PC-9 (cell line): ENCODE measurements at places on chromosomes 16 and 17. TPM values are rescaled to one million over a fixed set of nuclear protein-coding genes. Genes with fewer than 3 reads are reported as not detected.

DNA sequence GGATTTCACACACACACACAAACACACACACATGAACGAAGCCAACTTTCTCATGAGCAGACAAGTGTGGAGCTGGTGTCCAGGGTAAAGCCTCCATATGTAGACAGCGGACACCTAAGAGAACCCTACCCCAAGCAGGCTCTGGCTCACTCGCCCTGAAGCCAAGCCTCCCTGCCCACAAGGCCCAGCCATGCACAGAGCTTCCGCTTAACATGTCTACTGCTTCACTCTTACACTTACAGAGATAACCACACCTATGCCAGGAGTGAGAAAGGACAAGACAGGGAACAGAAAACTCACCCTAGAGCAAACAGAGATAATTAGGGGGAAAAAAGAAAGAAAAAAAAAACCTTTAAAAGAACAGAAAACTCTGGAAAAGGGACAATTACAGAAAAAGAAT is 67.5 kb downstream of the CYTH1 start:
- no peak for DNase-seq

DNA sequence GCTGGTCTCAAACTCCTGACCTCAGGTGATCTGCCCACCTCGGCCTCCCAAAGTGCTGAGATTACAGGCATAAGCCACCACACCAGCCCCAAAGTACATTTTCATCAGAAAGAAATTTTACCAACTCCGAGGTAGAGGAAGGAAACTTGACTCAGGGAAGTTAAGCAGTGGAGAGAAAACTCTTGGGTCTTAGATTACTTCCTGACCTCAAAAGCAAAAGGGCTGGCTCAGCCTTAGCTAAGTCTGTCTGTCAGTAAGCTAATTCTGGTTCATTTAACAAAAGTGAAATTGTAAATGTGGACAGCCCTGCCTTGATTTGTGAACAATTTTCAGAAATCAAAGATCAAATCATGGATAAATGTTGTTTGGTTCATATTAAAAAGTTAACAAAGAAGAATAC is 30.6 kb downstream of the MAP2K6 start:
- no peak for DNase-seq

DNA sequence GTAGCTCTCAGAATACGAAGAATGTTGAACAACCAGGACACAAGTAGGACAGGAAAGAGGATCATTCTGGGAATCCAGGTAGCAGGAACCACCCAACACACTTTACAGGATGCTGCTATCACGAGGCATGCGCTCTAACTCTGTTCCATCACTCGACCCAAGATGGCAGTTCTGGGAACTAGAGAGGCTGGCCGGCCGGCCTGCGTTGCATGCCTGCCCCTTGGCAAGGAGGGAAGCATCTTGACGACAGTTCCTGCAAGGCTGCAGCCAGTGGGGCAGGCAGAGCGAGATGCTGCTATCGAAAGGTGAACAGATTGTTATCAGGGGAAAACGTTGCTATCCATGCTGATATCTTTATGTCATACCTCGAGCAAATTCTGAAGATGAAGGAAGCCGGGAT is 19.2 kb upstream of the SLC46A1 start:
- DNase-seq: no peak

DNA sequence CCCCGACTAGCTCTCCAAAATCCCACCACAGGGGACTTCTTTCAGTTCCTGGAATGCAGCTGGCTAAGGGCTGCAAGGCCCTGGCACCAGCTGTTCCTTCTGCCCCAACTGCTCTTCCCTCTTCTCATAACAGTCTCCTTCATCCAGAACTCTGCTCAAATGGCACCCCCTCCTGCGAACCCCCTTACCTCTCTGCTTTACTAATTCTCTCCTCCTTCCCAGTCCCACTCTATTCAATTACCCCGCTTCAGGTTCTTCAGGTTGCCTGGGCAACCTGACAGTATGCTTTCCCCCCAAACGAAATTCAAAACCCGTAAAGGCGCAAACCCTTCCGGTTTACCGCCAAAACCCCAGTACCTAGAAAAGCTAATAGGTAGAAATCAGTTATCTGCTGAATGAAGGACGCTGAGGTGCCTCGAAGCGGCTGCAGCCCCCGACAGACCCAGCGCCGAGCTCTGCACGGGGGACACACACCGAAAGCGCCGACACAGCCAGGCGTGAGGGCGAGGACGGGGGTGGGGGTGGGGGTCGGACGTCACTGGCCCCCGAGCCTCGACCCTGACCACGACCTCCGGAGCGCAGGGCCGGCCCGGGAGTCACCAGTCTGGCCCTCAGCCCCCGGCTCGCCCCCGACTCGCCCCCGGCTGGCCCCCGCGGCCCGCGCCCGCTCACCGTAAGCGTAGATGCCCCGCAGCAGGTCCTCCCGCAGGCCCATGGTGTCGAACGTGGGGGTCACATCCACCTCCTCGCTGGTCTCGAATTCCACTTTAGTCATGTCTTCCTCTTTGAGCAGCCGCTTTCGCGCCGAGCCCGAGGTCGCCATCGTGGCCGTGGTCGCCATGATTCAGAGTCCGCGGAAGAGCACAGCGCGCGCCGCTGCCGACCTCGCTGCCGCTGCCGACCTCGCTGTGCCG is 550 bp downstream of the EIF4A3 start:
- DNase-seq: no peak

GRCh38 chr16:85314512-85314971 is 202.3 kb upstream of the CIBAR2 start:
- no peak for DNase-seq

- DNase-seq: no peak
Measured at GRCh38 chr17:31562376-31562840, 170.9 kb downstream of the RAB11FIP4 start.

GRCh38 chr17:78468366-78468765 is 89.9 kb downstream of the PGS1 start:
- DNase-seq: no peak

DNA sequence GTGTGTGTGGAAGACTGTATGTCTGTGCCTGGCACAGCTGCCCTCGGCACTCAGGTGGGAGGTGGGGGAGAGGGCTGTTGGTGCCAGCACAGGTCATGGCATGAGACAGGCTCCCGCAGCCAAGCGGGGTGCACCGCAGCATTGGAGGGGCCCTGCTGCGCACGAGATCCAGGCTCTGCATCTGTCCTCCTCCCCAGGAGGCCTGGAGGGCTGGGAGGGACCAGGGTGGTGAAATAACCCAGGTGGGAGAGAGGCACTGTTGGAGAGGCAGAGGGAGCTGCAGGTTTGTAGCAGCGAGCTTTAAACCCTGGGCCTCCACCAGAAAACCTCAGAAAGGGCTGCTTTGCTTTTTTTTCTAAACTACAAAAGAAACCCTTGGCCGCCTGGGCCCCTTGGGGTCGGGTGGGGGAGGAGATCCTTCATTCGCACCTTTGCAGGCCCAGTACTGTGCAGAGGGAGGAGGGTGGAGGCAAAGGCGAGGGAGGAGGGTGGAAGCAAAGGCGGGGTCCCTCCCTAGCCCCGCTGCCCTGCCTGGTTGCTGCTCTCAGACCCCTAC is 241.7 kb downstream of the SEC14L1 start:
- no peak for DNase-seq

- DNase-seq: no peak
Measured at GRCh38 chr16:23949630-23950290, 114.0 kb downstream of the PRKCB start.

GRCh38 chr16:85417156-85417860 is 195.8 kb upstream of the GSE1 start:
- DNase-seq: no peak

DNA sequence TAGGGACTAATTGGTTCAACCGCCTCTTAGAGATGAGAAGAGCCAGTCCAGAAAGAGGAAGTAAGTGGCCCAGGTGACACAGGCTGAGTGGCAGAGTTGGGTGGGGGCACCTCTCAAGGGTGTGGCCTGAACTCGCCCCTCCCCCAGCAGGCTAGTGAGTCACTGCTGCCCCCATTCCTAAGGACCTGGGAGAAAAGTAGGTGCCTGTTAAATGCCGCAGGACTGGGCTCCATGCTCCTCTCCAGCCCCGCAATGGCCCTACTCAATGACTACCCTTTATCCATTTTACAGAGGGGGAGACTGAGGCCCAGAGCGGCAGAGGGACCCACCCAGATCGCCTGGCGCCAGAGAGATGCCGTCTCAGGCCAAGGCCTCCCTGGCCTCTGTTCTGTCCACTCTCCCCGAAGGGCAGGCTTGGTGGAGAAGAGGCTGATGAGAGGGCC is 8.1 kb downstream of the TMEM235 start:
- no peak for DNase-seq

DNA sequence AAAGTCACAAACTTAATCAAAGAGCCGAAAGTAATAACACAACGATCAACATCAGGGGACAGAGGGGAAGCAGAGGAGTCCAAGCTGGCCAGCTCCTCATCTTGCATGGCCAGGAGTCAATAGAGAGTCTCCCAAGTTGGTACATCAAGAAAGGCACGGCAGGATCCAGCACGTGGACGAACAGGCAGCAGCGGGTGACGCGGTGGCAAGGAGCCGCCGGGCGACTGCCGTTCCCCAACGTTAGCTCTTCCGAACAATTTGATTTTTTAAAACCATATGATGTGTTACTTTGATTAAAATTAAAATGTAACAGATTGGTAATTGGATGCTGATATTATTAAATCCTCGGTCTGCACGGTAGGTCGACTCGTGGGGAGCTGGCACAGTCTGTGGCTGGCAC is 81.8 kb upstream of the DOC2B start:
- DNase-seq: no peak

Gene SYCE1L
- total RNA-seq: 6.2 and 17.9 TPM in 2 replicates

DNA sequence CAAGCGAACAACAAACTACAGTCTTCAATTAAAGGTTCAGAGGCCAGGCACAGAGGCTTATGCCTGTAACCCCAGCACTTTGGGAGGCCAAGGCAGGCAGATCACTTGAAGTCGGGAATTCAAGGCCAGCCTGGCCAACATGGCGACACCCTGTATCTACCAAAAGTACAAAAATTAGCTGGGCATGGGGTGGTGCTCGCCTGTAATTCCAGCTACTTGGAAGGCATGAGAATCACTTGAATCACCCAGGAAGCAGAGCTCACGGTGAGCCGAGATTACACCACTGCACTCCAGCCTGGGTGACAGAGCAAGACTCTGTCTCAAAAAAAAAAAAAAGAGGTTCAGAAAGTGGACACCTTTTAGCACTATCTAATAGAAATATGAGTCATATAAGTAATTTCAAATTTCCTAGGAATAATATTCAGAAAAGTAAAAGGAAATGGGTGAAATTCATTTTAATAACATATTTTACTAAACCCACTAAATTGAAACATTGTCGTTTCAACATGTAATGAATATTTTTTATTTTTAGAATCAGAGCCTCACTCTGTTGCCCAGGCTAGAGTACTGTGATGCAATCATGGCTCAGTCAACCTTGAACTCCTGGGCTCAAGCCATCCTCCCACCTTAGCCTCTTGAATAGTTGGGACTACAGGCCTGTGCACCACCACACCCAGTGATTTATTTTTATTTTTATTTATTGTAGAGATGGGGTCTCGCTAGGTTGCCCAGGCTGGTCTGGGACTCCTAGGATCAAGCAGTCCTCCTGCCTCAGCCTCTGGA is 15.2 kb upstream of the MARCHF10 start:
- DNase-seq: peak; percentile 88

Gene PTX4
- 0.39 TPM in 1 of 2 replicates, not detected in the other for total RNA-seq

GRCh38 chr17:52696362-52696761 is 537.8 kb upstream of the CA10 start:
- no peak for DNase-seq

Gene GINS2
- total RNA-seq: 18.4 and 20.2 TPM in 2 replicates

DNA sequence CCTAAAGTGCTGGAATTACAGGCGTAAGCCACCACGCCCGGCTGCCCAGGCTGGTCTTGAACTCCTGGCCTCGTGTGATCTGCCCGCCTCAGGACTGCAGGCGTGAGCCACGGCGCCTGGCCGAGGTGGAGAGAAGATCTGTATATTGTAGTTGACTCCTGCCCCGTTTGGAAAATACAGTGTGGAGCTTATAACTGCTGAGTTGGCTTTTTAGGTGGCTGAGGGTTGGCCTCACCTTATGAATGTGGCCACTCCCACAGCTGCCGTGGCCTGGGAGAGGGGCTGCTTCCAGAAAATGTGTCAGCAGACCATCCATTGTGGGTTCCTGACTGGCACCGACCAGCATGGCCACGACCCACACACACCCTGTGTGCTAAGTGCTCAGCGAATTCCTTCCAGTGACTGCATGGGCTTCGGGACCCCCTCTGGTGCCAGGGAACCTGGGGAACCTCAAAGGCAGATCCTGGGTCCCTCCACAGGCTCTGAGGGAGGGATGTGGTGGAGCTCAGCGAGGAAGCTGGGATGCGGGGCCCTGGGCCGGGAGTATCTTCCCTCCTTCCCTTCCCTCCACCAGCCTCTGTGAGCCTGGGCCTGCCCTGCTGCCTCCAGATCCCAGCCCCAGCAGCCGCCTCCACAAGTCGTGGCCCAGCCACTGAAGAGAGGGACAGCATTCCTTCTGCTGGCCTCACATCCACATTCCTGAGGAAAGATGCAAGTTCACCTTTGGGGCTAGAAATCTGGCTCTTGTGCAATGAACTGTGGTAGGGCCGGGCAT is 10.9 kb upstream of the RAB11FIP3 start:
- DNase-seq: peak; percentile 65

GRCh38 chr17:65678546-65678945 is 117.1 kb upstream of the AXIN2 start:
- no peak for DNase-seq

Gene IL21R
- 0.35 and 3.8 TPM in 2 replicates for total RNA-seq

- no peak for DNase-seq
Measured at GRCh38 chr17:54903375-54903774, 2.7 kb downstream of the TOM1L1 start.

Gene PLA2G10
- total RNA-seq: 5.8 and 9.0 TPM in 2 replicates

- no peak for DNase-seq
Measured at GRCh38 chr16:90077757-90078578, 837 bp upstream of the PRDM7 start.

DNA sequence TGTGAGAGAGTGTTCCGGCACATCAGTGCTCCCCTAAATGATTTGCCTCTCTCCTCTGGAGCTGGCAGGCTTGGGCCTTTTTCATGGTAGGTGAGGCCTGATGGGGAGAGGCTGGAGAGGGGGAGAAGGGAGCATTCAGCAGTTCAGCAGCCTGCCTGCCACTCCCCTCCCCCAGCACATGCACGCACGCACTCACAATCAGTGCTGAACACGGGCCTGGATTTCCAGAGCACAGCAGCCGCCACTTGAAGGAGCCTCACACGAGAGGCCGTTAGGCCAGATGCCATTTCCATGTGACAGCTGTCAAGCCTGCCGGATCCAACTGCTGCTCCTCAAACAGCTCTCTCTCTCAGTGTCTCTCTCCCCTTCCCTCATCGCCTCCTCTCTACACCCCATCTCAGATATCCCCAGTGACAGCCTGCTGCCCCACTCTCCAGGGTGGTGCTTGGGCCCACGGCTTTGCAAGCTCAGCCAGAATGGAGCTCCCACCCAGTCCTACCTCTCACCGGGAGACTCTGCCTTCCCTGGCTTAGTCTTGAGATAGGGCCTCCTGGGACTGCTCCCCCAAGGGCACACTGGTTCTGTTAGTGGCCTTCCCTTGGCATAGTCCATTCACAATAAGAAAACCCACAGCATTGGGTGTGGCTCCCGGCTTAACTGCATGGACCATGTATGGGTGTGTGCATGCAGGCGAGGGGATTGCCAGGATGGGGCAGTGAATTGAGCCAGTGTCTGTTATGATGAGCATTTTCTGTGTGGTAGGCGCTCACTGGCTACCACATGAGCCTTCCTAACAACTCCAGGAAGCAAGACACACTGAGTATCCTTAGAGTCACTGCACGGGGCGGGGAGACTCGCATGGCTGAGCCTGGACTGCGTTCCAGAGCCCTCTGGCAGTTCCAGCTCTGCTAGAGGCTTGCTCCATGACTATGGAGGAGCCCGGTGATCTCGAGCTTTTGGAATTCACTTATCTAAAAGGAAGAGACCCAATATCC is 226.2 kb downstream of the CCDC182 start:
- peak; percentile 25 for DNase-seq

Gene NT5M
- total RNA-seq: 6.2 and 9.6 TPM in 2 replicates

GRCh38 chr16:48503779-48504178 is 106.2 kb downstream of the N4BP1 start:
- DNase-seq: no peak

Gene CYB5D1
- 14.3 and 22.0 TPM in 2 replicates for total RNA-seq

Gene PRSS8
- total RNA-seq: 147 and 154 TPM in 2 replicates
